ENCODE measurements at places on chromosomes 12 and 14. TPM values are rescaled to one million over a fixed set of nuclear protein-coding genes. Genes with fewer than 3 reads are reported as not detected.

Gene KRT82
- not detected for total RNA-seq

Gene CD163L1
- not detected for total RNA-seq

Gene MYH6
- total RNA-seq: 0.56 TPM

Gene KRT71
- total RNA-seq: not detected

Gene PGF
- total RNA-seq: 0.29 TPM

Gene PPFIA2
- total RNA-seq: not detected

Gene PRH2
- not detected for total RNA-seq

Gene LACRT
- total RNA-seq: not detected

Gene NGB
- not detected for total RNA-seq

Gene PPP4R4
- total RNA-seq: 0.59 TPM

Gene HOTAIR
- not detected for total RNA-seq

Gene GNB3
- 1.5 TPM for total RNA-seq

Gene XPOT
- total RNA-seq: 123 TPM

All from T-helper 1 cell treated with Interleukin-12 subunit alpha and Interleukin-12 subunit beta and Interleukin-4 antibody, amounts not matched to agents 30 ng/mL and 1 ng/mL, for 36 hours (primary cell).